ENCODE measurements at places on chromosomes 16 and 17.

DNA sequence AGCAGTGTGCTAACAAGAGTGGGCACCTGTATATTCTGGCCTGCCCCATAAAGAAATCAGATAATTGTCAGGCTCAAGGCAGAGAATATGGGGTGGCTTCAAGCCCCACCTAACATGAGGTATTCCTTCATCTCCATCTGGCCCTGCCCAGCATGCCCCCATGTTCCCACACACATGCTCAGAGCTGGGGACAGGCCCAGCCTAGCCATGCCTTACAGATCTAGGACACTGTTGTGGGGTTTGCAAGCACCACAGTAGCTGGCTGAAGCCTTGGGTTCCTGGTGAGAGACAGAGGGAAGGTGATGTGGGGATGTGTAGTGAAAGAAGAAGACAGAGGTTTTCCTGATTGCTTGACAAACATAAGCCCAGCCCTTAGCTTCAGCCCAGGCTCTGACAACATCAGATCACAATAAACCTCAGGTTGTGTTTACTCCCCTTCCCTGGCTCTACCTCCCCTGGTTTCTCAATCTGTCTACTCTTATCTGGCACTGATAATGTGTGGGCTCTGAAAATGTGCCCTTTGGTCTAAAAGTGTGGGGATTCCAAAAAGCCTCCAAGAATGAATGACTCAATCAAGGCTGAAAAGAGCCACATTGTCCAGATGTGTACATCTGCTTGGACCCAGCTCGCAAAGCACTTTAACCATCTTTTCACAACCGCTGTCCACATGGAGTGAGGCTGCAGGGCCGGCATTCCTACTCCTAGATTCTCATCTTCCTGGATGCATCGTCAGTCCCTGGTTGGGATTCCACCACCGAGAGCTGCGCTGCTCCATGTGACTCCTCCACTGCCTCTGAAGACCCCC is 34.4 kb downstream of the CDRT4 start:
- no peak for DNase-seq

DNA sequence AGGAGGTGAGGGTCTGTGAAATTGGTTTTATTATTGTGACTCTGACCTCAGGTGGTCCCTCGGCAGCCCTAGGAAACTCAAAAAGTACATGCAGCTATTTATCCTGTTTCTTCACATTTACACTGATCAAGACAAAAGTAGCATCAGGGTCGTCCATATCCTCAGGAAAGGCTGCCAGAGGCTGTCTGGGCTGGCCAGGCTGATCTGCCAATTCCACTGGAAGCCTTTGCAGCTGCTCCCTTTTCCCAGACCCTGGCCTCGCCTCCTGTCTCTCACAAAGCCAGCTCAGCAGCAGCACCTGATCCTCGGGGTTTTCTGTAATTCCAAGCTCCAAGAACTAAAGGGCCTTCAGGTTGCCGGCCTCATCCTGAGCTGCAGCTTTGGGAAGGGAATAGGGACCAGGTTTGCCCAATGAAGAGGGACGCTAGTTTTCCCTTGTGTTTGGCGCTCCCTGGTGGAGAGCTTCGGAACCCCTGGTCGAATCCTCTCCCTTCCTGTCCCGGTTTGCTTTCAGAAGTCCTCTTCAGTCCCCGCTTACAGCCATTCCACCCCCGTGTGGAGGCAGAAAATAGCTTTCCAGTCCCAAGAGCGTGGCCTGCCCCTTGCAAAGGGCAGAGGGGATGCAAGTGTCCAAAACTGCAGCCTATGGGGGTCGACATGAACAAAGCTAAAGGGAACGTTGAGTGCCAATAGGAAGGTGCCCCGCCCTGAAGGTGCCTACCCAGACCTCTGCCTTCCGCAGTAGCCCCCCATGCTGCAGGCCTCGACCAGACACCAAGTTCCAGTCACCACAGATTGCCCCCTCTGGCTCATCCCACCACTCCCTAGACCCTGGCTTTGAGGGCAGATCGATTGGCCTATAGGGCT is 13.4 kb downstream of the MFSD6L start:
- DNase-seq = no peak

DNA sequence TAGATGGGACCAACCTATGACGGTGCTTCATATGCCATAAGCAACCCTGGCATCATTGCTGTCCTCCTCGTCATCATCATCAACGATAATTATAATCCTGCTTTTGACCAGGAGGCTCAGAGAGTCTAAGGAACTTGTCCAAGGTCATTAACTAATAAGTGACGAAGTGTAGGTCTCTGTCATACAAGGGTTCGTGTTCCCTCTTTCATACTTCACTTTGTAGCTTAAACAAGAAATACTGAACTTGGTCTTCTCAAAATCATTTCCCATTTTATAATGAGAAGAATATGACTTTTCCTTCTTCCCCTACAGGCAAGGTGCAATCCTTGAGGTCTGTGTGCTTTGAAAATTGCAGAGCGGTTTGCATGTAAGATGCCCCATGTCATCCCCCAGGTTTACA is 31.2 kb upstream of the PIK3R6 start:
- DNase-seq = no peak

- no peak for DNase-seq
Observed at GRCh38 chr16:11245988-11246387, 10.0 kb downstream of the SOCS1 start.

GRCh38 chr16:2081201-2082084 is 33.7 kb downstream of the TSC2 start:
- no peak for DNase-seq

- no peak for DNase-seq
Observed at GRCh38 chr16:50323335-50324011, 45.3 kb downstream of the BRD7 start.

DNA sequence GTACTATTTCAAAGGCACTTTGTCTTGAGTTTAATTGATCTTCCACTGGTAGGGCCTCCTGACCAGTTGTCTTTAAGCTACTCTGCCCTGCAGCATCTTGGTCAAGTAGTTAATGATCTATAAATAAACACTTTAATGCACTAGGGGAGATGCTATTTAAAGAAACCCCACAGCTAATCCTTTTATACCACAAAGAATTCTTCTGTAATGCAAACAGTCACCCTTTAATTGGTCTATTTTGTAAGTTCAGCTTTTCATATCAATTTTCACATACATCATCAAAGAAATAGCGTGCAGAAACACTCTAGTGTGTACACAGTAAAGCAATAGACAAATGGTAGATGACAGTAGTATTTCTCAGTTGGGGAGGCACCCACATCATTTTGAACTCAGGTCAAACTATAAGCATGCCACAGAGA is 70.3 kb downstream of the PMP22 start:
- DNase-seq = no peak

GRCh38 chr16:12735805-12736204 is 67.9 kb downstream of the CPPED1 start:
- DNase-seq = no peak

DNA sequence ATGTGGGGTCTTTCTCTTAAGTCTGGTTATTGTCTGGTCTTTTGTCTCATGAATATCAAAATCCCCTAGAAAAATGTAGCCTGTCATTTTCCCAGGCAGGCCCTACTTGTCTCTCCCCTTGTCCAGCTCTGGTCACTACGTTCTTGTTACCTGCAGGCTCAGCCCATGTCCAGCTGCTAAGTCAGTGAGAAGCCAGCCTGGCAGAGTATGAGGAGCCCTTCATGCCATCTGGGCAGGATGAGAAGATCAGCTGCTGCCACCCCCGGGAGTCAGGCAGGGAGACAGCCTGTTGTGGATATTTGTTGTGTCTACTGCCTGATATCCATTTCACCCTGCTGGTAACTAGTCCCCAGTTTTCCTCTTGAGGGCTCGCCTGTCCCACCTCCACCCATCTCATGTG is 88.9 kb downstream of the ASIC2 start:
- no peak for DNase-seq

GRCh38 chr17:12545877-12546513 is 119.7 kb upstream of the MYOCD start:
- peak; percentile 18 for DNase-seq

DNA sequence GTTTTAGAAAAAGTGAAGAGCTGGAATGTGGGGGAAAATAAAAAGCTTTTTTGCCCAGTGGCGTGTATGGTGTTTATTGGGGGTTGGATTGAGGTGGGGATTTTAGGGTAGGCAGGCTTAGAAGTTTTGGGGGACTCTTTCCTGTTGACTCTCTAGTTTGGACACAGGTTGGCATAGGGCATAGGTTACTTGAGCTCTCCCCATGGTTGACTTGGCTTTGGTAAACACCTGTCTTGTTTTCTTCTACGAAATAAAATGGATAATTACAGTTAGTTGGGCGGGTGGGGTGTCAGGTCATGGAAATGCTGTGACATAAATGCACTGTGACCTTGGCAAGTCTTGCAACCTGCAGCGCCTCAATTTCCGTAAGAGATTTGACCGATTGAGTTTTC is 680 bp upstream of the TAOK2 start:
- DNase-seq = no peak

- DNase-seq = peak; percentile 31
Observed at GRCh38 chr17:77214743-77215142, 74.0 kb downstream of the SEC14L1 start.

DNA sequence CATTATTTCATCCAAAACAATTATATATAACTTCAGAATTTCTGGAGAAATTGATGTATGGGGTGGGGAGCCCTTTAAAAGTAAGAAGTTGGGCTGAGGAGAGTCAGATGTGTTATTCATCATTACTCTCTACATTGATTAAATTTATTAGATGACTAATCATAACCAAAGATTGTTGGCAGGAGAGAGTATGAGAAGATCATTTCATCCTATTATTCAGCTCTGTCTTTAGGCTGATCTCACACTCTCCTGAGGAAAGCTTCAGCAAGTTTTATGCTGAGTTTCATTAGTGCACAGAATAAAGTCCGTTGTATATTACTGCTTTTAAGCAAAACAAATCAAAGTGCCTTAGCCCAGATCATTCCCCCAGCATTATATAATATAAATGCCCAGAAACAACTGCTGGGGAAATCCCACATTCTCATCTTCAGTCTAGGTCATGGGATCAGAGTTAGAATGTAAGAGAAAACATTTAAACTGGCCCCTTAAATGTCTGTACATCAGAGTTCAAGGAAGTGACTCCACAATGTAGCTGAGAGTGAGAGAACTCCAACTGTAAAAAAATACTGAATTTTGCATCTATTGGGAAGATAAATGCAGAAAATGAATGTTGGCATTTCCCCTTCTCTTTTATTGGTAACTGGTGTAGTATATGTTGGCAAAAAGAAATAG is 130.1 kb upstream of the HLF start:
- no peak for DNase-seq

- DNase-seq = no peak
Observed at GRCh38 chr17:44502598-44503146, 534 bp downstream of the GPATCH8 start.

GRCh38 chr16:86018487-86018886 is 119.5 kb downstream of the IRF8 start:
- no peak for DNase-seq

GRCh38 chr17:385178-385835 is 32.7 kb upstream of the RPH3AL start:
- no peak for DNase-seq

GRCh38 chr17:13995856-13996271 is 73.4 kb upstream of the COX10 start:
- DNase-seq = no peak

- DNase-seq = no peak
Observed at GRCh38 chr16:6165330-6165979, 1067.9 kb upstream of the EEF2KMT start.

- no peak for DNase-seq
Observed at GRCh38 chr16:9647981-9648701, 534.1 kb downstream of the GRIN2A start.

- DNase-seq = peak; percentile 85
Observed at GRCh38 chr16:85330694-85331188, 218.5 kb upstream of the CIBAR2 start.

DNA sequence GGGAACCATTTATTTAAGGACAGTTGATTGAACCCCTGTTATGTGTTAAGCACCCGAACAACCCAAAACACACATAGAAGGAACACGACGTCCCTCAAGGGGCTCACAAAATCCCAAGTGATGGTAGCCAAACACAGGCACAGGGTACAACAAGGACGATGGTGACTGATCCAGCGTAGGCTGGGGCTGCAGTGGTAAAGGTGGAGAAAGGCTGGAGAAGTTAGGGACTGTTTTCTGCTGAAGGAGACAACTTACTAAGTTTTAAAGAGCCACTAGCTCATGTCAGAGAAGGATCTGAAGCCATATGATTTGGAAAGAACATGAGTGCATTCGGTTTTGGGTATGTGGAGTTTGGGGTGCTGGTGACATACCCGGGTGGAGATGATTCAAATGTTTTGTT is 229.6 kb upstream of the TNRC6C start:
- no peak for DNase-seq

GRCh38 chr16:15434425-15435215 is at the start of gene BMERB1:
BMERB1 (plus strand) TSS chr16:15434588; CDS start chr16:15434654, 66 bp downstream.
- DNase-seq = no peak

- DNase-seq = peak; percentile 44
Observed at GRCh38 chr17:47978324-47978723, 7.4 kb downstream of the CDK5RAP3 start.

DNA sequence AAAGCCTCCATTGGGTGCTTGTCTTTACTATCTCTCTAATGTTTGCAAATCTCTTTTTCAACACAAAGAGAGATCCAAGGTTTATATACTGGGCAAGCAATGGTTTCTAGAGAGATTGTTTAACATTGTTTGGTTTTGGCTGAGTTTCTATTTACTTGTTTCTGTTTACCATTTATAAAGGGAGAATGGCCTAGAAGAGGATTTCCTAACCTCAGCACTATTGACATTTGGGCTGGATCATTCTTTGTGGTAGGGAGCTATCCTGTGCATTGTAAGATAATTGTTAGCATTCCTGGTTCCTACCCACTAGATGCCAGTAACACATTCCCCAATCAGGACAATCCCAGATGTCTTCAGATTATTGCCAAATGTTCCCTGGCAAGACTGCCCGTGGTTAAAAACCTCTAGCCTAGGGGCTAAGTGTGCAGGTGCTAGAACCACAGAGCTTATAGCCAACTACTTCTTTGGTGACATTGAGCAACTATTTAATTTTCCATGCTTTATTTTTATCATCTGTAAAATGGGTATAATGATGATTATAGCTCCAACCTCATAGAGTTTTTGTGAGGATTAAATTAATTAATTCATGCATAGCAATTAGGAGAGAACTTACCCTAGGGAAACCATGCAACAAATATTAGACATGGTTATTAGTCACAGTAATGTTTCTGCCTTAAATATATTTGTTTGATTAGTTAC is 413.9 kb upstream of the MAF start:
- DNase-seq = no peak

- DNase-seq = no peak
Observed at GRCh38 chr17:27952366-27952765, 59.2 kb upstream of the LYRM9 start.

DNA sequence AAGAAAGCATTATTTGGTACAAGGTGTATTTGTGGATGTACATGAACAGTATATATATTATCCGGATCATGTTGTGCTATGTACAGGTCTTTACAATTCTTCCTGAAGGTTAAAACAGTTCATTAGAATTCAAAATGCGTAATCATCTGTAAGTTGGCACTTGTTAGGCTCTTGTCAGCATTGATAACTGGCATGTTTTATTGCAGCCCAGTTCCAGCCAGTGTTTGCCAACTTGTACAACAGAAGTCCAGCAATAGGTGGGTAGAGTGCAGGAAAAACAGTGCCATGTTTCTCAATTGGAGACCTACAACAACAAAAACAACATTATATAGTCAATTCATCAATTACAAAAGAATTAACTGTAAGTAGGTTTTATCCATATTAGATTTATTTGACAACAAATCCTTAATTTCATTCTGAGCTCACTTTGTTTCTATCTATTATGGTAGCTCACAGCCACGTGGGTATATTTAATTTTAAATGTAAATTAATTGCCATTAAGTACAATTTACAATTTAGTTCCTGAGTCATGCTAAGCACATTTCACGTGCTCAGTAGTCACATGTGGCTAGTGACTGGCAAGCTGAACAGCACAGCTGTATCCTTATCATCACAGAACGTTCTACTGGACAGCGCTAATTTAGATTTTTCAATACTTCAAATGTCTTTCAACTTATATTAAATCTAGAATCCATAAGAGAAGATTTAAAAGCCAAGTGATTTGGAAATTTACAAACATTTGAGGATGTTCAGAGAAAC is 8.6 kb upstream of the ANKFY1 start:
- DNase-seq = no peak

All from CMK (cell line).